Endothelial cell (in vitro differentiated cells): ENCODE measurements at places on chromosomes 13 and 19.

DNA sequence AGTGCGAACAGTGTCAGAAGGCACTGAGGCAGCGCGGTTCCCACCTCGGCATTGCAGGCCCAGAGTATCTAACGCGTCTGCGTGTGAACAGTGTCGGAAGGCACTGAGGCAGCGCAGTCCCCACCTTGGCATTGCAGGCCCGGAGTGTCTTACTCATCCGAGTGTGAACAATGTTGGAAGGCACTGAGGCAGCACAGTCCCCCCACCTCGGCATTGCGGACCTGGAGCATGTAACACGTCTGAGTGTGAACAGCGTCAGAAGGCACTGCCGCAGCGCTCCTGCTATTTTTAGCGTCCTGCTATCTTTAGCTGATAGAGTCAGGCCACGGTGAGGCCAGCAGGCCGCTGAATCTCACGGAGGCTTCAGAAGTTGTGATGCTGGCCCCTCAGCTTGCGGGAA is 39.6 kb downstream of the ATP11A start:
- DNase-seq: no peak

- DNase-seq: no peak
These were observed 26.8 kb upstream of the SACS start for GRCh38 chr13:23460309-23460708.

DNA sequence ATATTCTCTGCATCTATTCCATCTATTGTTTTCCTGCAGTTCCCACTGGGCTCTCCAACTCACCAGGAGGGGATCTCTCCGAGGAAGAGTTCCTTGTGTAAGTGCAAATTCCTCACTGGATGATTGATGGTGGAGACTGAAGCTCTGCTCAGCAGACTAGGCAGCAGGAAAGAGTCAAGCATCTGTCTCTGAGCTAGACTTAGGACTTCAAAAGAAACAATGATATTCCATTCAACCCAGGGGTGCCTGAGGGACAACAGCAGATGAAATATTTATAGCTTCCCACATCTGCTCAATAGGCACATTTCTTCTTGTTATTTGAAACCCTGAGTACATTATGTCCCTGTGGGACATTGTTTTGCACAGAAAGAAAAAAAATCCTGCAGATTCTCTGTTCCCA is at the start of the genes OR7A5 and OR7C1:
Gene OR7A5, minus strand, starts transcription at position 175 of the 400 bp plus-strand sequence. CDS start 6,944 bp downstream, outside the sequence.
Gene OR7C1, minus strand, starts transcription at position 175 of the 400 bp plus-strand sequence. CDS start 35,049 bp downstream, outside the sequence.
- DNase-seq: no peak

DNA sequence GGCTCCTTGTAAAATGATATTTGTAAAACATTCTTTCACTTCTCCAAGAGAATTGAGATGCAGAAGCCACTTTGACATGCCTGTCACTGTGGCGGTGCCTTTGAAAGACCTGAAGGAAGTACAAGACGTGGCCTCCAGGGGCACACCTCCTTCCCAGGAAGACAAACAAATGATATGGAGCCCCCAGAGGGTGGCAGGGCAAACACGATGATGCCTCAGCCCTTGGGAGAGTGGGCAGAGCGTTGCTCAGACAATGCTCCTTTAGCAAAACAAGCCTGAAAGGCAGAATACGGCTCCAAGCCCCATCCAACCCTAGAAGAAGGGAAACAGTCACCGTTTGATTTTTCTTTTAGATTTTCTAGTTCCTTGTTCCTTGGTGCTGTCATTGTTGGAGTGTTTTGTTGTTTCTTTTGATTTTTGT is 9.2 kb upstream of the ATP12A start:
- DNase-seq: peak; percentile 47

GRCh38 chr13:39909634-39910033 is 254.2 kb downstream of the COG6 start:
- no peak for DNase-seq

DNA sequence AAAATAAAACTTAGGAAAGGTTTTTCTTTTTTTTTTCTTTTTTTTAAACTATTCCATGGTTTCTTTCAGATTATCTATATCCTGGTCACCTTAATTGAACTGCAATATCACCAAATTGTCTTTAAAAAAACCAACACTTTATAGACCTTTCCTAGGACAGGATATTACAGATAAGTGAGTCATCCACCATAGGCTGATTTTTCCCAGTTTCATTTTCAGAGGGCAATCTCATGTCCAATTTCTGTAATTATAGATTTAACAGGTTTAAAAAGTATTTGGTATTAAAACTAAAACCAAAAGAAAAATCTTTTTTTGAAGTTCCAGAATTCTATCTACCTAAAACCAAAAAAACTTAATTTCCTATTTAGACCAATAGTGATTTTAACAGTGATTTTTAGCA is 13.2 kb downstream of the SPART start:
- DNase-seq: no peak

- peak; percentile 73 for DNase-seq
These were observed 434 bp upstream of the FNDC3A start for GRCh38 chr13:48975101-48975855.

GRCh38 chr19:49801401-49801888 is 11.6 kb downstream of the FUZ start:
- DNase-seq: no peak

DNA sequence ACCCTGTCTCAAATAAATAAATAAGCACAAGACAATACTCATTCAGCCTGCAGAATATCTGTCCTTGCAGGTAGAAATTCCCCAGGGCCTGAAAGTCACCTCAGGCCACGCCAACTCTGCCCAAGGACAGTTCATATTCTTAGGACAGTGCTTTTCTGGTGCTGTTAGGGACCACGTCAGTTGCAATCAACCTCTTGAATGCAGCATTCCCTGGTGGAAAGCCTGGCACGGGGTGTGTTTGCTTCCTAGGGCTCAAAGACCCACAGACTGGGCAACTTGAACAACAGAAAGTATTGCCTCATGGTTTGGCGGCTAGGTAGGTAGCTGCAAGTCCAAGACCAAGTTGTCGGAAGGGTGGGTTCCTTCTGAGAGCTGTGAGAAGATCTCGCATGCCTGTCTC is 160.3 kb downstream of the KCTD15 start:
- no peak for DNase-seq

- no peak for DNase-seq
These were observed 468.9 kb downstream of the KLF12 start for GRCh38 chr13:73665261-73665660.

- DNase-seq: no peak
These were observed 179.3 kb downstream of the KATNAL1 start for GRCh38 chr13:30128095-30128494.

- DNase-seq: no peak
These were observed 41.7 kb upstream of the VSTM2B start for GRCh38 chr19:29483944-29484581.

- DNase-seq: no peak
These were observed 2.2 kb upstream of the GZMM start for GRCh38 chr19:541699-542098.

- no peak for DNase-seq
These were observed 3.8 kb downstream of the PROSER1 start for GRCh38 chr13:39034085-39034484.

GRCh38 chr19:49520705-49521319 is 7.0 kb upstream of the RCN3 start:
- no peak for DNase-seq

GRCh38 chr19:32599736-32600157 is 18.8 kb downstream of the PDCD5 start:
- DNase-seq: peak; percentile 49

- no peak for DNase-seq
These were observed 7.8 kb downstream of the ADAMTSL5 start for GRCh38 chr19:1505012-1505411.

DNA sequence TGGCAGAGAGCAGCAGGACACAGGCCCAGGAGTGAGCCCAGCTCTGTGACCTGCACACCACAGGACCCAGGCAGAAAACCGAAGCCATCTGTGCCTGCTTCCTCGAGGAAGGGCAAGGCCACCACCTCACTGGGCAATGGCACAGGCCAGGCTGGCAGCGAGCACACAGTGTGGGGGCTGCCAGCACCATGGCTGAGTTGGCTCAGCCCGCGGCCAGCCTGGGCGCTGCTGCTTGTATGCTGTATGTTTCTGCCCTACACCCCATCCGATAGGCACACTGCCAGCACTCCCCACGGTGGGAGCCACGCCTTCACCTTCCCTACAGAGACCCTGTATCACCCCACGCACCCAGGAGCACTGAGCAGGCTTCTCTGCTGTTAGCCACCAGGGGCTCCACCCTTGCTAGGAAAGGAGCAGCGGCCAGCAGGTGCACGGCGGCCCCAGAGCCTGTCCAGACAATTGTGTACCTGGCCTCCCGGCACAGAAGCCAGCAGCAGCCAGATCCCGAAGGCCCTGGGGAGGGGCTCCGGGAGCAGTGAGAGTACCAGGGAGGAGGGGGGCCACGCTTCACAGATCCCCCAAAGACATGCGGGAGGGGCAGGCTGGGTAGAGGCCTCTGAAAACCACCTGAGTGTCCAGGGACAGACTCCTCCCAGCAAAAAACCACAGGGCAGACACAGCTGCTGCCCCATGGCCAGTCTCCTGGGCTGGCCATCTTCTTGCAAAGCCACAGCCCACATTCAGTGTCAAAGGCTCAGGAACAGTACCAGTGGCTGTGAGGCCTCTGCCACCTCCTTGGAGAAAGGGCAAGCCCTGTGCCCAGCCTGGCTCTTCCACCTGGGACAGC is 56.1 kb downstream of the MLLT1 start:
- DNase-seq: no peak

DNA sequence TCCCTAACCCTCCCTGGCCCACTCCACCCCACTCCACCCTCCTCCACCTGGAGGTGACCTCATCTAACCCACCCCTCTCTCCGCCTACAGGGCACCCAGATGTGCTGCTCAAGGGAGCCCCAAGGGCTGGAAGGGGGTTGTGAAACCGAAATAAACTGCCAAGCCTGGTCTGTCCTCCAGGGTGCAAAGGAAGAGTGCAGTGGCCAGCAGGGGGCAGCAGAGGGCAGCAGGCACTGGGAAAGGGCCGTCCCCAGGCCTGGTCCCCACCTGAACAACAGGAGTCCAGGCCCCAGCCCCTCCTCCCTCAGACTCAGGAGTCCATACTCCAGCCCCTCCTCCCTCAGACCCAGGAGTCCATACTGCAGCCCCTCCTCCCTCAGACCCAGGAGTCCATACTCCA is 8.4 kb upstream of the BCAM start:
- DNase-seq: peak; percentile 94

- no peak for DNase-seq
These were observed 166.4 kb upstream of the SOX1 start for GRCh38 chr13:111900390-111901131.

DNA sequence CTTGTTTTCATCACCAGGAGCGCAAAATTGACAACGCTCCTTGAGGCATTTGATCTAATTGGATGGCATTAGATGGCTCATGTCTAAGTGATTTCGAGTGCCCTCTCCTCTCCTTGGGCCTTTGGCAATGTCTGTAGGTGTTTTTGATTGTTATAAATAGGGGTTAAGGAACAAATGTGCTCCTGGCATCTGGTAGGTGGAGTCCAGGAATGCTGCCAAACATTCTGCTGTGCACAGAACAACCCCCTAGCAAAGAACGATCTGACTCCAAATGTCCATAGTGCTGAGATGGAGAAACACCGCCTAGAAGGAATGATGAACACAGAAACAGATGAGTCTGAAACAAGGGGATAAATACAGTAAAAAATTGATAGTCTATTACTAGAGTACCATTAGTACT is 68.0 kb upstream of the C1QTNF9B start:
- DNase-seq: no peak

DNA sequence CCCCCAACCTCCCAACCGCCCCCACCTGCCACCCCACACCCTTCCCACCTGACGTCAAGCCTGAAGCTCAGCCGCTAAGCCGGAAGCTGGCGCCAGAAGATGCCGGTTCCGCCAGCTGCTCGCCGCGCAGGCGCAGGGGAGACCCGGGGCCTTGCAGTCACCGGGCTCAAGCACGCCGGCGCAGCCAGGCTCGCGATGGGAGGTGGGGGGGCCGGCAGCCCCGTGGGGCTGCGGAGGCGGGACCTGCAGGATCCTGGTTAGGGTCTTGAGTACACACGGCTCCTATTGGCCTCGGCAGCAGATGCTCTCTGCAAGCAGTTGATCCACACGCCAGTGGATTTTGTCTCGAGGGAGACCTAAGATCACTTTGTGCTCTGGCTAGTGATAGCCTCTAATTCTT is at the start of gene LIG4:
Gene LIG4, minus strand, starts transcription at position 101 of the 400 bp plus-strand sequence. CDS start 4,268 bp downstream, outside the sequence.
- DNase-seq: peak; percentile 95

- no peak for DNase-seq
These were observed 164.8 kb downstream of the ZNF536 start for GRCh38 chr19:30536975-30537374.

DNA sequence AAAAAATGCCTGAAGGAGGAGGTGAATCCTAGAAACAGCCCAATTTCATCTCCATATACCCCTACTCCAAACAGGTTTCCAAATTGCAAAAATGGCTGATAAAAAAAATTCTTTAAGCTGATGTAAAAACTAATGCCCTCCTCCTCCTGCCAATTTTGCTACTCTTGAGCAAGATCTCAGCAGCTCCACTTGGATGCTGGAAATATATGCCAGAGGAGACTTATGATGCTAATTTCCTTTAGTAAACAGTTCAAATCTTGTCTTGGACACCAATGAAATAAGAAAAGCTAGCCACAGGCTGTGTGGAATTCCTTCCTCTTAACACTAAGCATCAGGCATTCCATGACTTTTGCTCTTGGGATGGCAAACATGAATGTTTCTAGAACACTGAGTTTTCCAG is 67.5 kb downstream of the INSR start:
- DNase-seq: no peak

GRCh38 chr13:87777387-87777786 is 106.2 kb downstream of the SLITRK5 start:
- no peak for DNase-seq

- DNase-seq: no peak
These were observed 22.4 kb downstream of the PRKCSH start for GRCh38 chr19:11457831-11458230.

DNA sequence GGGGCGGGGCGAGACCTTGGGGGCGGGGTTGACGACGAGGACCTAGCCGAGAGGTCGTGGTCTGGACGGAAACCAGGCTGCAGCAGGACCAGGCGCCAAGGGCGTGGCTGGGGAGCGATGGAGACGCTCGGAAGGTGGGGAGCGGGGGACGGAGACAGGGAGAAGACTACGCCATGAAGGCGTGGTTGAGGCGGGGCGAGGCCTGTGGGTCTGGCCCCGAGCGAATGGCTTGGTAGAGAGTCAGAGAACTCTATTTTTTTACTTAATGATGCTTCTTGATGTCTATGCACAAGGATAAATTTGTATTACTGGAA is 674 bp upstream of the FBXL12 start:
- no peak for DNase-seq

DNA sequence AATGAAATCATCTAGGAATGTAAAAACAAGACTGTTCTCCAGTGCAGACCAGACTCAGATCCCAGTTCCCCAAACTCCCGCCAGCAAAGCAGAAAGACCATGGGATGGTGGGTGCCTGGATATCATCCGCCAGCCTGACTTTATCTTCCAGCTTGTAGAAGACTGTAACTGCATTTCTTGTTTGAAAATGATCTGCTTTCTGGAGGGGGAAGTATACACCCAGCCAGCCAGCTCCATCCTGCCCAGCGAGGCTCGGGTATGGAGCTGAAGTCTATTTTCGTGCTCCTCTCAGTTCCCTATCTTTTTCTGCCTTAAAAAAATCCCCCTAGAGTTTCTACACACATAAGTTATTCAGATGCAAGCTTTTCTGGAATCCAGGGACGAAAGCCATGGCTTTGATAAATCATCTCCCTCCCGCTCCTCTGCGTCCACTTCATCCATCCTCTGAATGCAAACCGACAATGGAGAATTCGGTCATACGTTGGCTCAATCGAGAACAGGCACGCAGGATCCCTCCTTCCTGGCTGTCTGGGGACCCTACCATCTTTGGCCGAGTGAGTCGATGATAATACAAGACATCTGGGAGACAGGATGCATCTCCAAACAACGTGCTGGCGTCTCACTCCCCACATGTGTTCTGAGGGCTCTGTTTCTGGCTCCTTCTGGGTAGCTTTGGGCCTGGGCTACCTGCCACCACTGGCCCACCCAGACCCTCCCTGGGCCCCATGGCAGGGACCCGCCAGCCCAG is 31.2 kb downstream of the CEBPG start:
- DNase-seq: no peak

- DNase-seq: no peak
These were observed 30.2 kb upstream of the TFDP1 start for GRCh38 chr13:113554333-113554700.
